ENCODE measurements at places on chromosomes 16 and 17.

DNA sequence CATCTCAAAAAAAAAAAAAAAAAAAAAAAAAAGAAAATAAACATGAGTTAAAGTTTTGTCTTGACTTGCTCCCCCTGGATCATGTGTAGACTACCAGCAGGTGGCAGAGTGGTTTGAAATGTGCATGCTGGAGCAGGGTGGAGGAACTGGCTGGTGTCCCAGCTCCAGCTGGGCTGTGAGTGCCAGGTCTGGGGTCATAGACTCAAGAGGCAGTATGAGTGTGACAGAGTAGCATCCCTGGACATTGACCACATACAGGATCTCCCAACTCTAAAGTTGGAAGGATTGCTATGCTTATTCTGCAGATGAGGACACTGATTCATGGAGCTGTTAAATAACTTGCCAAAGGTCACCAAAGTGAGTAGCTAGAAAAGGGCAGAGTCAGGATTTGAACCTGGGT, 198.0 kb upstream of the MPHOSPH6 start:
- peak; percentile 50 for DNase-seq

DNA sequence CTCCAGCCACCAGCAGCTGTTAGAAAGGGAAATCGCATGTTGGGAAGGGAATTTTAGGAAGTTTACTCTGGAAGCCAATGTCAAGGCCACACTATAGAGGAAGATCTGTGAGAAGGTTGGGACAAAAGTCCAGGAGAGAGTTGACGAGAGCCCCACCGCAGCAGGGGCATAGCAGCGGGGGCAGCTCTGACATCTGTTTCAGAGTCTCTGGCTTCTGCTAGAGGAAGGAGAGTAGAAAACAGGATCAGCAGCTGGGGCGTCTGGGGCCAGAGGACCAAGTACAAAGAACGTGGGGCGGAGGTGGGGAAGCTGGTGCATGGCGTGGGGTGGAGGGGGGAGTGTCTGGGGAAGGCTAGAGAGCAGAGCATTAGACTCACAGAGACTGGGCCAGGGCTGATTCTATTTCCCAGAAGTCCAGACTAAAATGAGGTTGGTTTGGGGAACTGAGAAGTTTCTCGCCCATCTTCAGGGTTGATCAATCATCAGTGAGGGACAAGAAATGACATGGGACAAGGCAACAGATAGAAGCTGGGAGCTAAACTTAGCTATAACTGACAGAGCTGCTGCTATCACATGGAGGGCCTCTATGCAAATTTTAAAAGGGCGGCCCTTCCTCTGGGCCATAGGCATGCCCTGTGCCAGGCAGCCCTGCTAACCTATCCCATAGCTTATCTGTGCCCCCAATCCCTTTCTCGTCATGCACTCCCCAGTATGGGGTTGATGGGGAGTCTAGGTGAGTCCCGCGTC, 1.2 kb downstream of the RABEP2 start:
- DNase-seq, result no peak

- DNase-seq, result no peak
Measured at GRCh38 chr17:47257651-47258339, 4.2 kb downstream of the ITGB3 start.

DNA sequence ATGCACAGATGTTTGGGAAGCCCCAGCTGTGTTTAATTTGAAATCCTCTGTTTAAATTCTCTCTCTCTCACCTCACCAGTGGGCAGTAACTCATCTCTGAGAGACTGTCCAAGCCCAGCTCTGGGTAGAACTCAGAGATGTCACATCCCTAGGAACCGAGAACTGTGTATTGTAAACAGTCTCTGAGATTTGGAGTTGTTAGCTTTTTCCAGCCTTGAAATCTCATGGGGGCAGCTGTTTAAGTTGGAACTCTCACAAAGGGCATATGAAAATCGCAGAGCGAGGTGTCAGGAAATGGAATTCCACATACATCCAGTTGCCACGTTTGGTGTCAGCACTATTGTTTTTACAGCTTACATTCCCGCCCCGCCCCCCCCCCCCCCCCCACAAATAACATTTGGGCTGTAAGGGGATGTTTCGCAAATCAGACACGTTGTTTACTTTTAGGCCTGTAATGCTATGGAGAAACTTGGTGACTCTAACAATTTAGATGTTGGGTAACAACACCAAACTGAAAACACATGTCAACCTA, 34.3 kb downstream of the VPS35L start:
- no peak for DNase-seq

- DNase-seq, result no peak
Measured at GRCh38 chr17:82320956-82321927, 3.8 kb upstream of the CD7 start.

DNA sequence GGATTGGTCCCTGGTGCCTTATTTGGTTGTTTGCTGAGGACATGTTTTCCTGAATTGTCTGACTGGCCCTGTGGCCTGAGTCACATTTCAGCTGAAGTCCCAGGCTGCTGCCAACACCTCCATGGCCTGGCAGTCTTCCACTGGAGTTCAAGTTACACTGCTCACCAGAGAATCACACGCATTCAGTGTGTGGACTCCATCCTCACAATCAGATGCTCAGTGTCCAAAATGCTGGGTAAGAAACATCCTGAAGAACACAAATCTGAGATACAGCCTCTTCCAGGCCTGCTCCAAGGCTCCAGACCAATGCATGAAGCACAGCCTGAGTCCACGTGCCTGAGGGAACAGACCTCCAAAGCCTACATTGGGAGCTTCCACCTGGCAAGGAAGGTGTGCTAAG, 19.2 kb downstream of the CD300LB start:
- no peak for DNase-seq

- no peak for DNase-seq
Measured at GRCh38 chr17:14693382-14693781, 392.5 kb downstream of the HS3ST3B1 start.

- DNase-seq, result no peak
Measured at GRCh38 chr16:85541181-85541580, 71.9 kb upstream of the GSE1 start.

- DNase-seq, result no peak
Measured at GRCh38 chr17:81905993-81906392, 4.0 kb downstream of the NPB start.

DNA sequence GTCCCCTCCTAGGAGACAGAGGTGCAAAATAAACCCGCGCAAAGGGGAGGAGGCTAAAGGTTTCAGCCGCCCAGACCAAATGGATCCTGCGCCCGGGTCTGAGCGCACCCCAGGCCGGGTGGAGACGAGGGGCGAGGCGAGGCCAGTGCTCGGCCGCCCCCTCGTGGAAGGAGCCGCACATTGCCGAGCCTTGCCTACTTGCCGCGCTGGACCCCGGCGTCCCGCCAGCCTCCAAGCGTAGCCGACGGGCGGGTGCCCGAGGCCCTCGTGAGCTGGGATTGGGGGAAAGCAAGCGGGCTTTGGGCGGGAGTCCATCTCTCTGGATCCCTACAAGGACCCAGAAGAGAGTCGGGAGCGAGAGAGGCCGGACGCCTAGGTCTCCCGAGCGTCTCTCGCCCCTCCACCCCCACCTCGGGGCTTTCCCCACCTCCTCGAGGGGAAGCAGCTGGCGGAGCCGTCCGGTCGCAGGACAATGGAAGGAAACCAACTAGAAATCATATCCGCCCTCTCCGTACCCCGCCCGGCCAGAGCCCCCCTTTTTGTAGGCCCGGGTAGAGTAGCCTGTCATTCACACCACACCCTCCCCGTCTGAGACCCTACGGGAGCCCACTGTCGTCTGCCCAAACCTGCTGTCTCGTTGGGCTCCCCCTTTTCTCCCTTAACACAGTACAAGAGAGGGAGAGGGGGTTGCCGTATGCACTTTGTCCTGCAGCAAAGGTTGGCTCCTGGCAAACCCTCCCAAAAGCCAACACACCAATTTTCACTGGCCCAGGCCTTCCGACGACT, 664 bp upstream of the BCL6B start:
- no peak for DNase-seq

All from NT2/D1 (cell line).